ENCODE measurements at places on chromosomes 4 and X.
A peak's percentile ranks its signal among the peaks of the same experiment; 100 is the strongest.

DNA sequence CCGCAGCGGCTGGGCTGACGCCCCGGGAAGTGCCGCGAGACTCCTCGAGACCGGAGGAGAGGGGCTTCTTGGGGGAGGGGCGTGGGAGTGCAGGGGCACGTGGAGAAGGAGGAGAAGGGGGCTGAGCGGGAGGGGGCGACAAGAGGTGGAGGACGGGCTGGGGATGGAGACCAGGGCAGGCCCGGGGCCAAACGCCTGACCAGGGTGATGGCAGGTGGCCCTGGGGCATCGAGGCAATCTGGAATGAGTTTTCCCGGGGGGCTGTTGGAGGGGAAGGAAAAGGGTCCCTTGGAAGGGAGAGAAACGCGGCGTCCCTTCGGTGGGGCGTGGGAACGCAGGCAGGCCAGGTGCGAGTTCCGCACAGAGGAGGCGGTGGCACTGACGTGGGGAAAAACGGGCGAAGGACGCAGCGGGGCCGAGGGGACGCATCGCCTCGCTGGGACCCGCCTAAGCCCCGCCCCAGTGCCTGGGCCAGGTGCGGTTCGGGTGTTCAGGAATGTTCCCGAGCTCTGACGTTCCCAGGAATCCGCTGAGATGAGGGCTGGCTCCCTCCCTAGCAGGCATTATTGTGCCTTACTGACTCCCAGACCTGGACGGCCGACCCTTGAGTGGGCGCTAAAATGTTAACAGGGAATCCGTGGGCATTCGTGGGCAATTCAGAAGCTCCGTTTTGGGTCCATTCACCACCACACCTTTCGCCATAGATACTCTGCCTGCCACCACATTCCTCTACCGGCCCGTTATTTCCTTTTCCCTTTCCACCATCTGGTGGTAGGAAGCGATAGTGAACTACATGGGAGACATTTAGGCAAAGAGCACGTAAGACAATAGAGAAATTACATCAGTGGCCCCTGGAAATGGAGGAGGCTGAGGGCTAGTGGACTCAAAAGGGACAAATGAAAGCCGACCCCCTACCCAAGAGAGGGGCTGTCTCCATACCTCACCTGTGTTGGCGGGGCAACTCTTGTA lies 795 bp upstream of the SH3KBP1 start:
- DNase-seq, result no peak

- no peak for DNase-seq
These were observed 413.3 kb upstream of the RASGEF1B start for GRCh38 chr4:81884986-81885385.

GRCh38 chrX:49192722-49193328 lies 6.7 kb upstream of the PRICKLE3 start:
- DNase-seq, result no peak

- no peak for DNase-seq
These were observed 1136.9 kb upstream of the PRKX start for GRCh38 chrX:4850312-4850711.

- DNase-seq, result no peak
These were observed 207.3 kb upstream of the DCAF8L1 start for GRCh38 chrX:28188526-28188925.

- no peak for DNase-seq
These were observed 21.3 kb downstream of the MMRN1 start for GRCh38 chr4:89915937-89916336.

DNA sequence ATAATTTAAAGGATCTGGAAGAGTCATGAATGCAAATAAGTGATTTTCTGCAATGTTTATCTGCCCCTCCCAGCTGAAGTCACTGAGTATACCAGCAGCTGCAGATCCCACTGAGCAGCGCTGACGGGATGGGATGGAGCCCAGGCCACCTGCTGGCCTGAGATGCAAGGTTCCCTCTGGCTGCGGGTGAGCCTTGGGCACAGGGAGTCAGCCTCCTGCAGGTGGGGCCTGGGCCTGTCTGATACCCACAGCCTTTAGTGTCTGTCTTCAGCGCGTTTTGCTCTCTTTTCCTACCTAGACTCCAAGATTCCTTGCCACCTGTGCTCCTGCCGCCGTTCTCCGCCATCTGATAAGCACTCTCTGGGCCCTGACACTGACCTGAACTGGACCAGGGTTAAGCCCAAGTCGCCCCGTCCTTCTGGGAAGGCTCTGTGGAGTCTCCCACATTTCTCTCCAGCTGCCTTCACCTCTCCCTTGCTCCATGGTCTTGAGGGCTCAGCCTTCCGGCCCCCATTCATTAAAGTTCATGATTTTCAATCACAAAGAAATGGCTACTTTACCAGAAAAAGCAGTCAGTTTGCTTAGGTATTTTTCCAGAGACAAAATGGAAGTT lies 223.1 kb upstream of the FAT1 start:
- DNase-seq, result no peak

DNA sequence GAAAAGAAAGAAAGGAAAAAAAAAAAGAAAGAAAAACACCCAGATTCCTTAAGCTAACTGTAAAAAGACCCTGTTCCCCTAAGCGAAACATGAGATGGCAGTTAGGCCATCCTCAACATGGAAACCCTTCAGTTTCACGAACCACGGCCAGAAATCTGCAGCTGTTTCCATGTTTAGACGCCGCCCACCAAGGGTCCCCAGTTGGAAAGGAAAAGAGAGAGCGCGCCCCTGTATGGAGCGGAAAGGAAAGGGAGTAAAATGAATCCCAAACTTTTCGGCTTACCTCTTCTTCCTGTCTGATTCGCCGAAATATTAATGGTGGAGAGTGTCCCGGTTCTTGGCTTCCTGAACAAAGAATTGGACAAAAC lies 38.3 kb downstream of the MGARP start:
- no peak for DNase-seq

DNA sequence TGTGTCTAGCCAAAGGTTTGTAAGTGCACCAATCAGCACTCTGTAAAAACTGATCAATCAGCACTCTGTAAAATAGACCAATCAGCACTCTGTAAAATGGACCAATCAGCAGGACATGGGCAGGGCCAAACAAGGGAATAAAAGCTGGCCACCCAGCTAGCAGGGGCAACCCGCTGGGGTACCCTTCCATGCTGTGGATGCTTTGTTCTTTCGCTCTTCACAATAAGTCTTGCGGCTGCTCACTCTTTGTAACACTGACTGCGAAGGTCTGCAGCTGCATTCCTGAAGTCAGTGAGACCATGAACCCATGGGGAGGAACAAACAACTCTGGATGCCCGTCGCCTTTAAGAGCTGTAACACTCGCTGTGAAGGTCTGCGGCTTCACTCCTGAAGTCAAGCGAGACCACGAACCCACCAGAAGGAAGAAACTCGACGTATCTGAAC lies 14.3 kb downstream of the HNRNPDL start:
- DNase-seq, result no peak

GRCh38 chr4:83449009-83449408 lies 6.6 kb downstream of the HELQ start:
- no peak for DNase-seq

DNA sequence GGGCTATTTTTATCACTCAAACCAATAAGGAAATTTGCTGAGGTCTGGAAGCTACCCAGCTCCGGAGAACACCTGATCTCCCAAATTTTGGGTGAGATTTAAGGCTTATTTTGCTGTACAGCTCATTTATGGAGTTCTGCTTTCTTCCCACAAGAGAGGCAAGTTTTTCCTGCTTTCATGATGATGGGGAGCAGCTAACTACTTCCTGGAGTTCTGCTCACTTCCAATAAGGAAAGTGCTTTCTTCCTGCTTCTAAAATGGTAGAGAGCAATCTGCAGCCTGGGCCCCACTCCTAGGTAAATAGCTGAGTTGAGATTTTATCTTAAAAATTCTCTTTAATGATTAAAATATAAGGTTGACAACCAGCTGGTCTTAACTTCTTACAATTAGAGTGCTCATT lies 606.0 kb upstream of the HTR2C start:
- DNase-seq, result no peak

DNA sequence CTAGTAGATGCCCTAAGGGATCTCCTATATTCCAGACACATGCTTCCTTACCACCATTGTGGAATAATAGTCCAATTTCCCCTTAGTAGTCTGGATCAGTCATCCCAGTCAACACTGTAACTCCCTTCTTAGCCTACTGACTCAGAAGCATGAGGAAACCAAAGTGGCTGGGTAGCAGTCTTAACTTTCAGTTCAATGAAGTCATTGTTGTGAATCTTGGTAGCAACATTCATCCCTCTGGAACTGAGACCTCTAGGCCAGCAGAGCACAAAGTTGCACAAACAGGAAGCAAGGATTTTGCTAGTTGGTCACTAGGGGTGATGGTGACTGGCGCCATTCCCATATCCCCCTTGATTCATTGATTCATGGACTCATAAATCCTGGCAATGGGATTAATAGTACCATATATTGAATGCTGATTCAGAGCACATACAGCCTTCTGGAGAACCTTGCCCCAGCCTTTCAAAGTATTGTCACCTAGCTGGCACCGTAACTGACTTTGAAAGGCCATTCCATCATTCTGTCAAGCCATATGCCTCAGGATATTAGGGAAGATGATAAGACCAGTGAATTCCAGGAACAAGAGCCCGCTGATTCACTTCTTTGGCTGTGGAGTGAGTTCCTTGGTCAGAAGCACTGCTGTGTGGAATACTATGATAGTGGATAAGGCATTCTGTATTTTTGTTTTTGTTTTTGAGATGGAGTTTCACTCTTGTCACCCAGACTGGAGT lies 19.7 kb upstream of the GPAT3 start:
- DNase-seq, result no peak

GRCh38 chr4:80462621-80463091 lies 127.1 kb downstream of the CFAP299 start:
- DNase-seq, result no peak

GRCh38 chrX:79631526-79631925 lies 264.4 kb upstream of the ITM2A start:
- no peak for DNase-seq

DNA sequence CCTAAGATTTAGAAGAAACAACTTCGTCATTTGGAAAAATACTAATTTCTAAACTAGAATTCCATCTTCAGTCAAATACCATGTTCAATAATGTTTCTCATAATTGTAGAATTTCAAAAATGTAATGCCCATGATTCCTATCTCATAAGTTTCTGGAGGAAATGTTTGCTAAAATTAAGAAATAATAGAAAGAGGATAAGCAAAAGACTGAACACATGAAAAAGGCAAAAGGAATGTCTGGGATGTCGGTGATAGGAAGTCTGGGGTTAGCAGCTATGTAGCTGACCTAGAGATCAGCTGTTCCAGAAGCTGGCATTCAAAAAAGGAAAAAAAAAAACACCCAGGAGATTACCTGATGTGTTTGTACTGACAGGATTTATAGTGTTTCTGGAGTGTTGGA lies 18.9 kb upstream of the PCDH10 start:
- no peak for DNase-seq

- no peak for DNase-seq
These were observed 3.3 kb upstream of the ERAS start for GRCh38 chrX:48823053-48823452.

DNA sequence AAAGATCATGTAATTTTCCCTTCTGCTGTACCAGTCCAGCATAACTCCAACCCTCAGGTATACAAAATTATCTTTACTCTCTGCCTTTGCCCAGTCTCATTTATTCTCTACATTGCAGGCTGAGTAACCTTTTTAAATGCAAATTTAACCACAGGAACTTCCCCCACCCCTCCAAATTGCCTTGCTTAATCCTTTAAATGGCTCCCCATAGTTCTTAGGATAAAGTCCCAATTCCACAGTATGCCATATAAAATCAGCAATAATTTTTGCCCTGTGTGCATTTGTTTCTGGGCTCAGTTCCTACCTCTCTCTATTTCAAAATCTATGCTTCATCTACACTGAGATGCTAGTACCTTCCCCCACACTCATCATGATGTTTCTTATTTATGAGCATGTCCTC lies 879.7 kb downstream of the RPA4 start:
- no peak for DNase-seq

DNA sequence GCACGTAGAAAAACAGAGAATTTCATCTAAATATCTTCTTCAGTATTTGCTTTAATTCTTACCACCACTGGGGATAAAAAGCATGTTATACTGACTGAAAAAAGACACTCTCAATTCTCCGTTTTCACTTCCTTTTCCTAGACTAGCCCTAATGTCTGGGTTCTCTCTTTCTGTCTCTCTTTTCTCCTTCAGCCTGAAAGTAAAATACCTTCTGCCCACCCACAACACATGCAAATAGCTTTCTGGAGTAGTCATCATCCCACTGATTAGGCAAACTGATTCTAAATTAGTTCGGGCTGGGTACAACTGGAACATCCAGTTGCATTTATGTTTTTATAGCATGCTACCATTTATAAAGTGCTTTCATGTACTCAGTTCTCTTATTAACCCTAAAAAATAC lies 142.4 kb upstream of the ANKRD50 start:
- DNase-seq, result no peak

GRCh38 chr4:80362578-80363181 lies 27.1 kb downstream of the CFAP299 start:
- no peak for DNase-seq

- peak; percentile 16 for DNase-seq
These were observed 155.2 kb upstream of the GALNT7 start for GRCh38 chr4:173013232-173013930.

DNA sequence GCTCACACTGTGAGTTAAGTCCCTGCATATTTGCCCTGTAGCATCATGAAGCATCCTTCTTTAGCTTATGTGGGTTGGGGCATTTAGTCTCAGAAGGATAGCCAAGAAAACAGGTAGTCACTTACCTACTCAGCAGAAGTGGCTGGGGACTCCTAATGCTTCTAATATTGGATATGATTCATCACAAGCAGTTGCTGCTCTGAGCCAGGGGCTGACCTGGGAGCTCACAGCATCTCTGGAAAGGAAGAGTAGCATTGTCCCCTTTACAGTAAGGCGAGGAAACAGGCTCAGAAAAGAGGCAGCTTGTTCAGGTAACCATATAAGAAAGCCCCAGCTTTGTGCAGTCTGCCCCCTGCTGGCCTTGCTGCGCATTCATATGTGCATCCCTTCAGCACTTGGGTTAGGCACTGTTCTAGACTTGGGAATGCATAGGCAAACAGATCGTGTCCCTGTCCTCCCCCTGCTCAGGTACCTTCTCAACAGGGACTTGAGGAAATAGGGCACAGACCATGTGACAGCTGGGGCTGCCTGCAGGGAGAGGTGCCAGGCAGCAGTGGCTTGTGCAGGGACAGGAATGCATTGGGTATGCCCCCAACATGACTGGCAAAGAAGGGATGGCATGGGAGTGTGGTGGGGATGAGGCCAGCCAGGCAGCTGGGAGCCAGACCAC lies 35.7 kb upstream of the TBC1D14 start:
- peak; percentile 68 for DNase-seq

GRCh38 chr4:10879411-10880110 lies 195.0 kb upstream of the CLNK start:
- DNase-seq, result no peak

All from activated CD4-positive, alpha-beta T cell treated with anti-CD3 and anti-CD28 coated beads for 1 hour (primary cell).